ENCODE measurements at places on chromosomes 3 and 15.

GRCh38 chr3:175198991-175199783, 340.1 kb downstream of the NAALADL2 start:
- DNase-seq, result no peak

- no peak for DNase-seq
These were observed 1.4 kb downstream of the LOXL1 start for GRCh38 chr15:73927476-73928240.

- no peak for DNase-seq
These were observed 60.3 kb upstream of the RPL32 start for GRCh38 chr3:12901623-12902045.

DNA sequence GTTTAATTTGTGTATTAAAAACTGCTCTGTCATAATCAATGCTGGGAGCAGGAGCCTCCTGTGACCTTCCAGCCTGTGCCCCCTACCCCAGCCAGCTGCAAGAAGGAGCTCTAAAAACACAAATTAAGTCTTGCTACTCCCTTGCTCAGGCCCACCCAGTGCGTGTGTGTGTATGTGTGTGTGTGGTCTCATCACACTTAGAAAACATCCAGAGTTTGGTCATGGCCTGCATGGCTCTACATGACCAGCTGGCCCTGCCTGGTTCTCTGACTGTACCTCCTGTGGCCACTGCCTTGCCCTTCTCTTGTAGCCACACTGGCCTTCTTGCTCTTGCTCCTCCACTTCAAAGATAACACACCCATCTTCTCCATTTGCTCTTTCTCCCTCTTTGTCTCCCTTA, 13.7 kb downstream of the P2RY14 start:
- no peak for DNase-seq

GRCh38 chr3:100880072-100880471, 113.1 kb downstream of the ABI3BP start:
- no peak for DNase-seq

GRCh38 chr3:154175041-154175440, 53.9 kb downstream of the ARHGEF26 start:
- DNase-seq, result no peak

DNA sequence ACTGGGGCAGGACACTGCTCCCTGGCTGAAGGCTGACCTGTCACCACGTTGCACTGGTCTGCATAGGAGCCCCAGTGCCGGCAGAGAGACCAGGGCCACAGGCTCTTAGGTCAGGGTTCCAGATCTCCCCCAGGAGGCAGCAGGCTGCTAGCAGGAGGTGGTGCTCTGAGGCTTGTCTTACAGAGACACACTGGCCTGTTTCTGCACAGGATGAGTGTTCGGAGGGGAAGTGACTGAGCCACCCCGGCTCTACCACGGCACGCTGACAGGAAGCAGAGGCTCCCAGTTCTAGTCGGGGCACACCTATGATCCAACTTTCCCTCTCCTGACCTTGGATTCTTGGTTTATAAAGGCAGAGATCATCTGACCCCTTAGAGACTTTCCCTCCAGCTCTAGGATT, 8.6 kb downstream of the FBXL22 start:
- no peak for DNase-seq

DNA sequence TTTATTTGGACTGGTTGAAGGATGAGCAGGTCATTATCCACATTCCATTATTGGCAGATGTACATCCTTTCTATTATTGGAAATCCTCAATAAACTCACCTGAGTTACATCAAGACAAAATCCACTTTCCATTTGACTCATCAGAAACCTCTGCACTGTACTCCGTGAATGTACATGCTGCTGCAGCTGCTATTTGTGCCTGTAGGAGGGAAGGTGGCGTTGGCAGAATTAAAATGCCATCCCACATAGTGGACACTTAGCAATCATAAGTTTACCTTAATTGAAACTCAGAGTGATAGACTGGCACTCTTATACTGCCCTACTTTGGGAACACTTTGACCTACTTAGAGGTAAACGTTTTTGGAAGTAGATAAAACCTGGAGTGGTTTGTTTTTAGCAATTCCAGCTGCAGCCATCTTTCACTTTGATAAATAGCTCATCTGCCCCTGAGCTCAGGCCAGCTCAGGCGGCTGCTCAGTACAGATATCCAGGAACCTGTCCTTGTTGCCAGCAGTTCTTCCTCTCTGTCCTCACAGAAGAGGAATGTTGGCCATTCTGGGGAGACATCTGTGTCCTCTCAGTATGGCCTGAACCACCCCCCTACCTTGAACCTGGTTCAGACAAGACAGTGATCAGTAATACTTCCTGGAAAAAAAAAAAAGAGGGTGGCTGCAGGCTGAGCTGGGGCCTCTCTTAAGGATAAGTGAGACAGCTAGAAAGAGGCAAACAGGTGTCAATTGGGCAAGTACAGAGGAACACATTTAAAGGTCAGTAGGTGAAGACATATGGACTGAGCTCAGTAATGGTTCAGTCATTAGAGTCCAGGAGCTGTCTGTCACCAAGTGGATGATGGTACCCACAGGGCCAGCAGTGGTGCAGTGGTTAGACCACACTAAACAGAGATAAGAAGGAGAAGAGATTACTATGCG, 153.4 kb upstream of the UMPS start:
- DNase-seq, result no peak

GRCh38 chr3:129972301-129972700, 2.2 kb upstream of the TRH start:
- no peak for DNase-seq

GRCh38 chr15:87764461-87765240, 491.9 kb downstream of the NTRK3 start:
- no peak for DNase-seq

- no peak for DNase-seq
These were observed 625.6 kb downstream of the SI start for GRCh38 chr3:164452707-164453106.

- no peak for DNase-seq
These were observed 5.2 kb downstream of the CCNL1 start for GRCh38 chr3:157154563-157155330.

DNA sequence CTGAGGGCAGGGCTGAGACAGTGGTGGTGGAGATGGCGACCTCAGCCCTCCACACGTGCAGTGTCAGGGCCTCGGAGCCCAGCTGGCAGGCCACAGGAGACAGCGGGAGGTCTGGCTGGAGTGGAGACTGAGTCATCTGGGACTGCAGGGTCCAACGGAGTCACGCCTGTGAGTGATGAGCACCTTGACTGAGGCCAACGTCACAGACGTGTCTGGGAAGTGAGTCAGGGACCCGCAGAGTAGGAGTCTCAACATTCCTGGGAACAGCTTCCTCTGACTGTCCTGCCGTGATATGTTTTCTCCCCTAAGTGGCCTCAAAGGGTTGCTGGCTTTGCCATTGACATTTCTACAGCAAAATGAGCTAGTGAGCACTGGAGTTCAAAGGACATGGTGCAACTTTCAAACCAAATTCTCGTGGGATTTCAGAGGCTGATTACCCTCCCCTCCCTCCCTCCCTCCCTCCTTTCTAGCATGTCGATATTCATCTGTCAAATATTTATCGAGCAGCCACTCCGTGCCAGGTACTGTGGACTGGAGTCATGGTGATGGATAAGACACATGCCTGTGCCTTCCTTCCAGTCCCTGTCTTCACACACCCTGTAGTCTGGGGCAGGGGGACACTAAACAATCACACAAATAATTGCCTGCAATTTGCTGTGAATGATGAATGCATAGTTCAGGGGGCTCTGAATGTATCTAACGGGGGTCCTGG, 53.3 kb upstream of the AMOTL2 start:
- DNase-seq, result no peak

DNA sequence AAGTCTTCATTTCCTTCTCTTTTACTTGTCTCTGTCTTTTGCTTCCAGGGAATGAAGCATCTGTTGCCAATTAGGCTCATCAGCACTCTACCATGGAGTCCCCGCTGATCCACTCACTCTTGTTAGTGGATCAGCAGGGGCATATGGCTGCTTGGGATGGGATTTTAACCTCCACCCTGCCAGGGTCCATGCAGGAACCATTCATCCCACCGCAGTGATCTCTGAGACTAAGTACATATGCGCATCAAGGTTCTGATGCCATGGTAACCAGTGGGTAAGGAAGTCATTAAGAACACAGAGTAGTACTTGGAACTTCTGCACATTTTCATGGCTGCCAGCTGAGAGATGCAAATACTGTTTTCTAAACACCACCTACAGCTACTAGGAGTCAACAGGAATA, 374.0 kb upstream of the ALCAM start:
- DNase-seq, result no peak

DNA sequence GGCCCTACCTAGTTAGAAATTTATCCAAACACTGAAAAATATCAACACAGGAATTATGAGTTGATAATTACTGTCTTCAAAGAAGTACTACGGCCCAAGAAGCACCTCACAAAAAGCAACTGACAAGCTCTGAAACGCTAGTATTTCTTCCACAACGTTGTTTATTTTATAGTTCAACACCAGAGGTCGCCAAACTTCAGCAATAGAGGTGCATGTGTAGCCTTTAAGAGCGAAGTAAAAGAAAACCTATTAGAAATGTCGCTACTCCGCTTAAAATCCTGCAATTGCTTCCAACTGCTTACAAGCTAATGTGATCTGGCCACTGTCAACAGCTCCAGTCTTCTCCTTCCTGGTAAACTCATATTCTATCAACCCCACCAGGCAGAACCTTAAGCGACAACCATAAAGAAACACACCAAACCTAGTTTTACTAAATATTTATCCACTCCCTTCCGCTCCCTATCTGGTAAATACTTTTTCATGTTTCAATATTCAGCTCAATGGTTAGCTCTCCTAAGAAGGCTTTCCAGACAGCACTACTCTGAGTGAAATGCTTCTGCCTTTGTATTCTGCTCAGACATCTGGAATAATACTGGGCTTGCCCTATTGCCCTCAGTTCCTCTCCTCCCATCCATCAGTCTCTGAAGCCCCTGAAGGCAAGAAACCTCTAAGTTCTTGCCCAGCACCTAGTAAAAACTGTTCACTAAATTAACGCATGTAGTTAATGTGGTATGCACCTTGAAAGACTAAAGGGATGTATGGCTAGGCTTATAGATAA, 110.2 kb downstream of the NR1I2 start:
- peak; percentile 32 for DNase-seq

DNA sequence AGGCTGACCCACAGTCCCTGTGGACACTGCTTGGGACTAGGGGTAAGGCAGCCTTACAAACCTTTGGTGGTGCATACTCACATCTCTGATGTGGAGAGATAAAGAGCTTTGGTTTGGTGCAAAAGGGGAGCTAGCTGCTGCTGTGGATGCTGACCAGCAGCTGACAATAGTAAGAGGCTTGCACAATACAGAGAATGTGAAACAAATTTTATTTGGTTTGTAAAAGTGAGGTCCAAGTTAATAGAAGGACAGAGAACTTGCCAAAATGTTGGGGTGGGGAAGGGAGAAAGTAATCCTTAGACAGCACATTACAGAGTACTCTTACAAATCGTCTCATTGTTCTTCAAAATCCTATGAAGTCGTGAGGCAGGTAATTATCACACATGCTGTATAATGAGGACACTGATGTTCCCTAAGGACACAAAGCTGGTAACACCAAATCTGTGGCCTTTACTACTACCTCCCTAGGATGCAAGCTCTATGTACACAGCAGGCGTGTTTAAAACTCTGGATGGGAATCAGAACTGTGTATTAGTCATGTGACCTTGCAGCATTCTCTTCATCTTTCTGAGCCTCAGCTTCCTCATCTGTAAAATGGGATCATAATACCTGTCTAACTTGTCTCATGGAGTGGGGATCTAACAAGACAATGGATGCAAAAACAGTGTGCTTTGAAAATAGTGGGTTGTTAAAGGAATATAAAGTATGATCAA, 21.6 kb downstream of the ARHGAP31 start:
- DNase-seq, result no peak

- DNase-seq, result peak; percentile 76
These were observed 15.4 kb downstream of the TPRA1 start for GRCh38 chr3:127574880-127575878.

- DNase-seq, result no peak
These were observed 46.9 kb downstream of the GRIP2 start for GRCh38 chr3:14492948-14493881.

- DNase-seq, result no peak
These were observed 52.4 kb downstream of the ATOSA start for GRCh38 chr15:52626671-52627369.

- no peak for DNase-seq
These were observed 10.3 kb upstream of the IL20RB start for GRCh38 chr3:136947477-136947876.

GRCh38 chr3:150409125-150409511, 1.0 kb downstream of the TSC22D2 start:
- DNase-seq, result no peak

- no peak for DNase-seq
These were observed 49.8 kb downstream of the DCLK3 start for GRCh38 chr3:36714343-36715086.

Data from hippocampal formation (tissue), 2 donors.